ENCODE measurements at places on chromosomes 4 and X.

- DNase-seq = no peak
Observed at GRCh38 chr4:89837993-89838390, 1.0 kb upstream of the SNCA start.

- DNase-seq = no peak
Observed at GRCh38 chr4:4541040-4541631, 712 bp downstream of the STX18 start.

DNA sequence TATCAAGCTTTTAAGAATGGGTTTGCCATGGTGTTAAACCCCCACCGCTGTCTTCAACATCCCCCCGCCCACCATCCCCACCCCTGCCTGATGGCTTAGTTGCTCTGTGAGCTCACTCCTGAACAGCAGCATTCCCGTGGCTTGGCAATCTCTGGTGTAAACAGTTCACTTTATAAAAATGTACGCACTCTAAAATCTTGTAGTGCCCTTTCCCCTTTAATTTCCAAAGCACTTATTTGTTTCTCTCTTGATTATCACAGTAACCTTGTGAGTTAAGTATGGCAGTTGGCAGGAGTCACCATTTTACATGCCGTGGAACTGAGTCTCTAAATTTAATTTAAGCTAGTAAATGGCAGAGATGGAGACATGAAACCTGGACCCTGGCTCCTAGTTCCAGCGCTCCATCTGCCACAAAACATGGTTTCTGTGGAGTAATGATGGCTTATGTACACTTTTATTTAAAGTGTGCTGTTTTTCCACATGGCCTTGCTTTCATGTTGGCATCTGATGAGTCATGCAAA is 123.1 kb downstream of the AFF1 start:
- DNase-seq = no peak

DNA sequence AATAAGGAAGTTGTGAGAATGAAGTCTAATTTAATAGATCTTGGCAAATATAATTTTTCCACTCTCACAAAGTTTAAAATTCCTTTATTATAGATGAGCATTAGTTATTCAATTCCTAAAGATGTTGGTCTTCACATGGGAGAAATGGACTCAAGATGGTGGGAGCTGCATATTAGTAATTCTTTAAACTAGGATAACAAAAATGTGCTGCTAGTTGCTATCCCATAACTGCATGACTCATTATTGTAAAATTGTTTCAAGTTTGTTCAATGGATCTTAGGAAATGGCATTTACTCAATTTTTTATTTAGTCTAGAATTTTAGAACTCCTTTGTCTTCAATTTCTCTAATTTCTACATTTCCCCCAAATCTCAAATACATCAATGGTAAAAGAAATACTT is 155.8 kb downstream of the ATP10D start:
- no peak for DNase-seq

GRCh38 chrX:15931362-15931761 is 76.7 kb upstream of the AP1S2 start:
- DNase-seq = no peak

- no peak for DNase-seq
Observed at GRCh38 chr4:96145601-96146000, 305.7 kb downstream of the PDHA2 start.

- no peak for DNase-seq
Observed at GRCh38 chr4:15982842-15983524, 20.0 kb upstream of the FGFBP2 start.

GRCh38 chrX:25068340-25068739 is 52.6 kb upstream of the ARX start:
- no peak for DNase-seq

DNA sequence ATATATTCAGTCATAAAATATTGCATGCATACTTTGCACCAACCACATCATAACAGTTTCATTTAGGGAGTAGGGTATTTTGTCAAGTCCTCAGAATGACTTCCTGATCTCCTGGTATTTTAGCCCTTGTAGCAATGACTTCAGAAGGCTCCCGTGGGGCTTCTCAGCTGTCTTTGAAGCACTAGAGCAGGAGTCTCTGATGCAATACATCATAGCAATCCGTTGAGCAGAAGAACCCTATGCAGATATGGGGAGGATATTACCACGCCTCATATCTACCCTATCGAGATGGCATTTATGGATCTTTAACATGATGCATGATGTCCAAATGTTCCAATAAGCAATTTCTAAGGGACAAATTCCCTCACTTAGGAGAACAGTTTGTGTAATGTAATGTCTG is 373.7 kb upstream of the FTHL17 start:
- no peak for DNase-seq

DNA sequence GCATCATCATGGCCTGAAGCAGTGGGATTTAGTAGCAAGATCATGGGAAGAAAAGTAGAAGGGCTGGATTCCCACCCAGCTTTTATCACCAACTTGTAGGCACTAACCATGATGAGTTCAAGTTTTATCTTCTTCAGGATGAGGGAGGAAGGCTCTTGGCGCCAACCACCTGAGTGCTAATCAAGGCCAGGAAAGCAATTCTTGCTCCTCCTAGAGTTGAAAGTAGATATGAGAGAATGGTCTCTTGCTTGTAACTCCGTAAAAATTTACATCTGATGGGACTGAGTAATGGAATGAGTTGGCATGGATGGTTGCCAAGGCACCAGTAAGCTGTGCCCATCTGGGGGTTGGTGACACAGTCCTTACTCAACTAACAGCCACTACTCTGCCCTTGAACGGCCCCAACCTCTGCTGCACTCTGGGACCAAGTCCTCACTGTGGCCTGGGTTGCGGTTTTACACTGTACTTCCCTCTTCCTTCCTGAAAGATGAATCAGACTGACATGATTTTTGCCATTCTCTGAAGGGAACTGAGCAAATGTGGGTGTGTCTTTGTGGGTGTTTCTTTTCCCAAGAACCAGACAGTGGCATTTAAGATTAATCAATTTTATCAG is 39.4 kb upstream of the NDP start:
- no peak for DNase-seq

- no peak for DNase-seq
Observed at GRCh38 chr4:179880756-179881155, 2362.4 kb upstream of the TENM3 start.

DNA sequence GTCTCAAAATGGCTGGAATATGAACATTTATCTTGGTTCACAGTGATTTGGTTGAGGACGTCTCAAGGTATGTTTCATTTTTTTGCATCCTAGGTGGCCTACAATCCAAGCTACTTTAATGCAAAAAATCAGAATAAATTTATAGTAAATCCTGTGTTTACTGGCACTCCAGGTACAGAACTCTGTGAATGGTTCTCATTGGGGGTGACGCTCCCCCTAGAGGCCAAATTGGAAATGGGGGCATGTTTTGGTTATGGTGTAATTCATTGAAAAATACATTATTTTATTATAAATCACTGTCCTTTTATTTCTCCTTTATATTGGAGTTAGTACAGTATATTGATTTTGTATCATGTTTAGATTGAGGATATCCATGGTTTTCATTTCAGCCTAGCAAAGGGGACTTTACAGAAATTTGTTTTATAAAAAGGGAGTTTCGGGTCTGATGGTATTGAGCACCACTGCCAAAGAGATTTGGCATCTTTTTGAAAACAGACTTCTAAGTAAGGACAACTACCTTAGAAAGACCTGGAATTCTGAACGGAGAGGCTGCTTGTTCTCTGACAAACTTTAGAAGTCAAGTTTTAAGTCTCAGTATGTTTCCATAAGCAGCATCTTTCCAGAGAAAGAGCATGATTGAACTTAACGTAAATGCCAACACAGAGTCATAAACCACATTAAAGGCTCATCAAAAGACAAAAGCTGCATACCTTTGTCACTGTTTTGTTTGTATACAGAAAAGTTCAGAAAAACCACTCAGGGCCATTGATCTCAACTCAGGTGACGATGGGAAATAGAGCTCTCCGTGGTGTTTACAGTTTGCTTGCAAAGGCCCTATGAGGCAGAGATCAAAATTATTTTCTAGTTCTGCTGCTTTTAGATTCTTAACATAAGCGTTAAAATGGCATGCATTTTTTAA is 19.4 kb downstream of the MTM1 start:
- DNase-seq = peak; percentile 30

DNA sequence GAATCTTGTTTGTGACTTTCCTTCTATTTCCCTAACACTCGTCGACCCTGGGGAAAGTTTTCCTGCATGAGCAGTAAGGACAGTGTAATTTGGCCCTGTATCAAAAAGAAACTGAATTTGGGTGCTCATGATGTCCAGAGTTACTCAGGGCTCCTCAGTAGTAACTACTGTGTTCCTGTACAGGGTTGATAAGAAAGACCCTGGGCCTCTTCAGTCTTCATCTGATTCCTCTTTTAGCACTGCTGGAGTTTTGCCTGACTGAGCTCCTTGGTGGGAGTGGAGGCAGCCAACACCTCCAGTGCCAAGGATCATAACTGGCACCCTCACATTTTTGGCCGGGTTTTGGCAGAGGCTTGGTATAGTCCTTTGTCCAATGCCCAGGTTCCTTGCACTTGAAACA is 7.1 kb upstream of the AREG start:
- no peak for DNase-seq

Data from WTC11 (cell line).